Type B pancreatic cell (in vitro differentiated cells): ENCODE measurements at places on chromosomes 12 and 14. TPM values are rescaled to one million over a fixed set of nuclear protein-coding genes. Genes with fewer than 3 reads are reported as not detected.
A peak's percentile ranks its signal among the peaks of the same experiment; 100 is the strongest.

The TMEM253 gene
- 1.8 and 2.9 TPM in 2 replicates for total RNA-seq

The KERA gene
- 0.17 and 0.24 TPM in 2 replicates for total RNA-seq

The AKAP3 gene
- 3.8 and 7.6 TPM in 2 replicates for total RNA-seq

The GRIP1 gene
- 18.5 and 29.0 TPM in 2 replicates for total RNA-seq

The BCL11B gene
- 11.4 and 32.0 TPM in 2 replicates for total RNA-seq

The TPH2 gene
- 0.45 TPM in 1 of 2 replicates, not detected in the other for total RNA-seq

The ETV6 gene
- 26.5 and 47.1 TPM in 2 replicates for total RNA-seq

DNA sequence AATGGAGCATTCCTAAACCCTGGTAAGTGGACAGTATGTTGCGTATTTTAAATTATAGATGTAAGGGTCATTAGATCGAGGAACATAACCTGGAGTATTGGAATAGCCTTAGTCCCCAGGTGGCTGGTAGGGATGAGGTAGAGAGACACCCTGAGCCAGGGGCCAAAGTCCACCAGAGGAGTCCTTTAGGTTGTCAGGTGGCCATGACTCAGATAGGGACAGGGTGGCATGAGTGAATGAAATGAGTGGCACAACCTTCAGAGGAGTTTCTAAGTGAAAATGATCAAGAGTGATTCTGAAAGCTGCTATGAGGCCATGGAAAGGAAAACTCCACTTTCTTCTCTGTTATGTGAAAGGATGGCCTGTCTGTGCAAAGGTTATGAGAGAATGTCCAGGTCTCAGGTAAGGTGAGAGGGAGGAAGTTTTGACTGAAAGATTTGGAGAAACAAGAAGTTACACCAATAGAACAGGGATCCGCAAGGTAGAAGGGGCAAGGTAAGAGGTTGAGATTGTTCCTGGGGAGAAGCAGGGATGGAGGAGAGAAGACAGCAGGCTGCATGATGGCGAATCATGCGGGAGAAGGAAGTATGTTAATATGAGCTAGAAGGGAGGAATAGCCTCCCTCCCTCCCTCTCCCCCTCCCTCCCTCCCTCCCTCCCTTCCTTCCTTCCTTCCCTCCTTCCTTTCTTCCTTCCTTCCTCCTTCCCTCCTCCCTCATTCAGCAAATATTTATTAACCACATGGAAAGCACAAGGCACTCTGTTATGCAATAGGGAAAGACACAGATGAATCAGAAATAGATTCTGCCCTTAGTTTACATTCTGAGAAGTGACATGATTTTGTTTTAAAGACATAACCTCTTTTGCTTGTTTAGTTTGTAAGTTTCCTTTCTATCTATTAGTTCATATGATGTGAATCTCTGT lies 14.0 kb upstream of the RIPK3 start:
- H3K27ac ChIP-seq = no peak overlapping the region
- peaks cover 62% of the 10 kb centered on the region for H3K27me3 ChIP-seq
- H3K36me3 ChIP-seq = no peaks in the 10 kb centered on the region
- peaks cover 6% of the 10 kb centered on the region for H3K4me1 ChIP-seq
- DNase-seq = no peak

GRCh38 chr12:76921891-76922664 lies 43.3 kb upstream of the CSRP2 start:
- H3K36me3 ChIP-seq = no peaks in the 10 kb centered on the region
- DNase-seq = no peak
- no peaks in the 10 kb centered on the region for H3K4me1 ChIP-seq
- no peaks in the 10 kb centered on the region for H3K27me3 ChIP-seq
- no peak overlapping the region for H3K27ac ChIP-seq
- H3K4me3 ChIP-seq = no peak overlapping the region

GRCh38 chr14:99430491-99430890 lies 50.2 kb downstream of the SETD3 start:
- H3K4me3 ChIP-seq = no peak overlapping the region
- no peaks in the 10 kb centered on the region for H3K27me3 ChIP-seq
- peaks cover 46% of the 10 kb centered on the region for H3K36me3 ChIP-seq
- DNase-seq = no peak

DNA sequence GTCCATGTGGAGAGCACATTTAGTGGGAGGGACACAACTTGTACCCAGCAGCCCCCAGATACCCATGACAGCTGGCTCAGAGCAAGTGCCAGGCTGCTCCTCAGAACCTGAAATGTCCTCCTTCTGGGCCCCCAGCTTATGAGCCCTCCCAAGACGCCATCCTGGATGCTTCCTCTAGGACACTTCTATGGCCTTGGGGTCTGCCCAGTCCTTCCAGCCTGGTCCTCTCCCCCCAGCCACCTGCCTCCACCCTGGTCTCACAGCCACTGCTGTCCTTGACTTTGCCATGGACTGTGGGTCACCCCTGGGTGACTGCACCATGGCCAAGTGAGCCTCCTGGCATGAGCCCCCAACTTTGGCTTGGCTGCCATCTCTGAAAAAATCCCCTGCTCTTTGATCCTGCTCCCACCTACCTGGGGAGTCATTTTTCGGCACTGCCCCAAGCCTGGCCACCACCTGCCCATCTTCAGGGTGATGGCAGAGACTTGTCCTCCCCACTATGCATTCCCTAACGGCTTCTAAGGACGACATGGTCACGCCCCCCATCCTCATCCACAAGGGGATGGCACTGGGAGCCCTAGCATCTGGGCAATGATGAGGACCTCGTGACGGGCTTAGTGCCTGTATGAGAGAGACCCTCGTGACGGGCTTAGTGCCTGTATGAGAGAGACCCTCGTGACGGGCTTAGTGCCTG lies 323.7 kb downstream of the TMEM121 start:
- H3K36me3 ChIP-seq = peaks cover 5% of the 10 kb centered on the region
- H3K27me3 ChIP-seq = no peaks in the 10 kb centered on the region
- H3K4me1 ChIP-seq = no peaks in the 10 kb centered on the region
- no peak overlapping the region for H3K27ac ChIP-seq
- DNase-seq = no peak

DNA sequence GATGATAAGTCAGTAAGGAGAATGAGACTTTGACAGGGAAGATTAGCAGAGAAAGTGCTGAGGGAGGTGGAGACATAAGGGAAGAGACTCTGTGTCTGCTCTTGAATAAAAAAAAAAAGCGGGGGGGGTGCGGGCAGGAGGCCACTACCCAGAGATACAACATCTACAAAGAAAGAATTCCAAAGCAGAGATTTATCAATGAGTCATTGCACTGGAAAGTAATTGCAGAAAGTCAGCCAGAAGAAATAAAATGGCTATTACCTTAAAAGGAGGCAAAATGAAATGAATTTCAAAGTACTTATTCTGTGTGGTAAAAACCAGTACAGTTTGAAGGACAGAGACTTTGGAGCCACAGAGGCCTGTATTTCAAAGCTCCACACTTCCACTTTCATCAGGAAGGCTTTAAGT lies 267.1 kb upstream of the PRKD1 start:
- no peaks in the 10 kb centered on the region for H3K27me3 ChIP-seq
- H3K4me3 ChIP-seq = no peak overlapping the region
- no peak overlapping the region for H3K27ac ChIP-seq
- no peaks in the 10 kb centered on the region for H3K36me3 ChIP-seq
- no peak for DNase-seq

GRCh38 chr12:41745593-41745992 lies 399.1 kb downstream of the GXYLT1 start:
- no peak overlapping the region for H3K4me3 ChIP-seq
- no peaks in the 10 kb centered on the region for H3K36me3 ChIP-seq
- H3K27me3 ChIP-seq = no peaks in the 10 kb centered on the region

GRCh38 chr14:33810308-33810707 lies 140.6 kb downstream of the EGLN3 start:
- no peak overlapping the region for H3K4me3 ChIP-seq
- H3K27me3 ChIP-seq = peaks cover 12% of the 10 kb centered on the region

- no peak overlapping the region for H3K4me3 ChIP-seq
- peaks cover 16% of the 10 kb centered on the region for H3K27me3 ChIP-seq
- H3K27ac ChIP-seq = no peak overlapping the region
- peaks cover 3% of the 10 kb centered on the region for H3K36me3 ChIP-seq
- no peak for DNase-seq
Observed at GRCh38 chr14:52240623-52241022, 26.9 kb upstream of the PTGDR start.

DNA sequence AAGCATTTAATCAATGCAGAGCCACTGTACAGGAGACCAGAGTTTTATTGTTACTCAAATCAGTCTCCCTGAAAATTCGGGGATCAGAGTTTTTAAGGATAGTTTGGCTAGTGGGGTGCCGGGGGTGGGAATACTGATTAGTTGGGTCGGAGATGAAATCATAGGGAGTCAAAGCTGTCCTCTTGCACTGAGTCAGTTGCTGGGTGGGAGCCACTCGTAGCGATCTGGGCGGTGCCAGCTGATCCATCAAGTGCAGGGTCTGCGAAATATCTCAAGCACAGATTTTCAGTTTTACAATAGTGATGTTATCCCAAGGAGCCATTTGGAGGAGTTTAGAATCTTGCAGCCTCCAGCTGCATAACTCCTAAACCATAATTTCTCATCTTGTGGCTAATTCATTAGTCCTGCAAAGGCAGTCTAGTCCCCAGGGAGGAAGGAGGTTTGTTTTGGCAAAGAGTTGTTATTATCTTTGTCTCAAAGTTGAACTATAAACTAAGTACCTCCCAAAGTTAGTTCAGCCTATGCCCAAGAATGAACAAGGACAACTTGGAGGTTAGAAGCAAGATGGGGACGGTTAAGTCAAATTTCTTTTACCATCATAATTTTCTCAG lies 169.4 kb upstream of the PLEKHG7 start:
- no peak overlapping the region for H3K27ac ChIP-seq
- H3K4me3 ChIP-seq = no peak overlapping the region
- no peaks in the 10 kb centered on the region for H3K36me3 ChIP-seq
- peaks cover 5% of the 10 kb centered on the region for H3K4me1 ChIP-seq

GRCh38 chr12:119157978-119158377 lies 20.8 kb upstream of the HSPB8 start:
- no peak overlapping the region for H3K4me3 ChIP-seq
- DNase-seq = no peak
- H3K27ac ChIP-seq = no peak overlapping the region
- H3K27me3 ChIP-seq = peaks cover 7% of the 10 kb centered on the region
- H3K36me3 ChIP-seq = no peaks in the 10 kb centered on the region

- H3K36me3 ChIP-seq = no peaks in the 10 kb centered on the region
- H3K4me1 ChIP-seq = peaks cover 5% of the 10 kb centered on the region
- peak; percentile 82 for DNase-seq
- no peak overlapping the region for H3K4me3 ChIP-seq
- H3K27ac ChIP-seq = peak overlapping the region; percentile 43
- H3K27me3 ChIP-seq = peaks cover 7% of the 10 kb centered on the region
Observed at GRCh38 chr14:23929822-23930294, 23.7 kb upstream of the DHRS4 start.

DNA sequence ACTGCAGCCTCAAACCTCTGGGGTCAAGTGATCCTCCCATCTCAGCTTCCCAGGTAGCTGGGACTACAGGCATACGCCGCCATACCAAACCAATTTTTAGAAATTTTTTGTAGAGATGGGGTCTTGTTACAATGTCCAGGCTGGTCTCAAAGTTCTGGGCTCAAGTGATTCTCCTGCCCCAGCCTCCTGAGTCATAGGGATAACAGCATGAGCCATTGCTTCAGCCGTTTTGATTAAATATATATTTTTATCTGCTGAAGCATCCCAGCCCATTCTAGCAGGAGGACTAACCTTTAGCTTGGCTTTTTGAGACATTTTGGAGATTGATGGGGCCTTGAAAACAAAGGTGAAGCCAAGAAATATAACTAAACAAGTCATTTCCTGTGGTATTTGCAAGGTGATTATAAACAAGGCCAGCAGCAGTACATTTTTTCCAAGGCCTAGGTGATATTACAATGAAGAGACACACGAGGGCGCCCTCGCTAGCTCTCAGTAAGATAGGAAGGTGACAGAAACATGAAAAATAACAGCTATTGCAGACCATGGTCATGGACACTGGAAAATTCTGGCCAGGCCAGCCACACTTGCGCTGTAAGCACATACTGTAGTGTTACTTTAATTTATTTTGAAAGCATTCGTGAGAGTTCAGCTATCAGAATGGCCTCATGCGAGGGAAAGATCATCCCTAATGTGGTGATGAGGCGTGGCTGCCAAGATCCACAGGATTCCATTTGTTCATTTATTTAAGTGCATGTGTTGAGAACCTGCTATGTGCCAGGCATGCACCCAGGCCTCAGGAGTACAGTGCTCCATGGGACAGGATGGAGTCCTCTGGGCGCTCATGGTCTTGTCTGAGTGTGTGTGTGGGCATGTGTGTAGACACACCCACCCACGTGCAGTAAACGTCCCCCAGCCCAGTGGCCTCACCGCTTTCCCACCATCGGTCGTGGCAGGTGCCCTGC lies 63.5 kb downstream of the DGLUCY start:
- DNase-seq = no peak
- H3K4me1 ChIP-seq = peaks cover 9% of the 10 kb centered on the region
- H3K4me3 ChIP-seq = no peak overlapping the region
- no peak overlapping the region for H3K27ac ChIP-seq

- no peak overlapping the region for H3K4me3 ChIP-seq
- no peak for DNase-seq
- H3K27ac ChIP-seq = no peak overlapping the region
- no peaks in the 10 kb centered on the region for H3K36me3 ChIP-seq
- peaks cover 11% of the 10 kb centered on the region for H3K27me3 ChIP-seq
Observed at GRCh38 chr14:88919502-88919901, 95.1 kb downstream of the TTC8 start.

GRCh38 chr12:131189781-131190180 lies 236.1 kb downstream of the ADGRD1 start:
- peaks cover 43% of the 10 kb centered on the region for H3K27me3 ChIP-seq
- DNase-seq = no peak
- H3K4me1 ChIP-seq = no peaks in the 10 kb centered on the region
- no peak overlapping the region for H3K4me3 ChIP-seq

- peaks cover 6% of the 10 kb centered on the region for H3K4me1 ChIP-seq
- H3K36me3 ChIP-seq = no peaks in the 10 kb centered on the region
- H3K27ac ChIP-seq = no peak overlapping the region
- no peak for DNase-seq
Observed at GRCh38 chr14:31690056-31690455, 128.9 kb downstream of the NUBPL start.

DNA sequence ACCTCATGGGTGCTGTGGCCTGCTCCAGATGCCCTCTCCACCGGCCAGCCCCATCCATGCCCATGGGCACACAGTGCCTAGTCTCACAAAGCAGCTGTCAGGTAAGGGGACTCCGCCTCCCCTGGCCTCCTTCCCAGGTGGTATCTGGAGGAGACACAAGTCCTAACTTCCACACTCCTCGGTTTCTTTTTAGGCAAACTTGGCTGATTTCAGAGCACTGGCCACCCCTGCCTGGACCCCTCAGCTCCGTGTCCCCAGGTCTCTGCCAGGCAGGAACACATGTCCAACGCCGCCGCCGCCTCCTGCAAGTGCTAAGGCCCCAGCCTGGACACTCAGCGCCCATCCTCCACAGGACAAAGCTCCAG lies 324.1 kb upstream of the DIO3 start:
- H3K4me3 ChIP-seq = no peak overlapping the region
- H3K27me3 ChIP-seq = no peaks in the 10 kb centered on the region
- no peak overlapping the region for H3K27ac ChIP-seq
- peaks cover 10% of the 10 kb centered on the region for H3K4me1 ChIP-seq
- DNase-seq = no peak

DNA sequence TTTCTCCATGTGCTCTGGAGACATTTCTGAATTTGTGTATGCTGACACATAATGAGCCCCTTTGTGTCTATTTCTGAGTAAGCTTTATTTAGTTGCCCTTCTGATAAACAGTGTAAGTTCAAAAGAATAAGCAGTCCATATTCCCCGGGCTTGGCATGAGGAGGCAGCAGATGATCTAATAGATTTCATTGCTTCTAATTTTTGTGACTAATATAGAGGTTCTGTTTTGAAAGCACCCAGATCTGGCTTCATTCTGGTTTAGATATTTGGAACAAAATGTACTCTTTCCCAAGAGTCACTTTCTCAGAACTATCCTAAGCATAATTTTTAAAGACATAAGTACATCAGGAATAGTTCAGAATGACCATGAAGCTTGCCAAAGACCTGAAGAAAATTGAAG lies 290.9 kb downstream of the BTG1 start:
- no peaks in the 10 kb centered on the region for H3K36me3 ChIP-seq
- no peaks in the 10 kb centered on the region for H3K27me3 ChIP-seq
- no peak overlapping the region for H3K27ac ChIP-seq
- H3K4me1 ChIP-seq = no peaks in the 10 kb centered on the region
